ENCODE measurements at places on chromosomes 5 and 9.

GRCh38 chr9:36842560-36843530, 191.2 kb downstream of the PAX5 start:
- DNase-seq: no peak

GRCh38 chr9:125472926-125473701, 211.5 kb downstream of the GAPVD1 start:
- DNase-seq: no peak

- no peak for DNase-seq
These were observed 37.3 kb downstream of the CFAP77 start for GRCh38 chr9:132447346-132447745.

DNA sequence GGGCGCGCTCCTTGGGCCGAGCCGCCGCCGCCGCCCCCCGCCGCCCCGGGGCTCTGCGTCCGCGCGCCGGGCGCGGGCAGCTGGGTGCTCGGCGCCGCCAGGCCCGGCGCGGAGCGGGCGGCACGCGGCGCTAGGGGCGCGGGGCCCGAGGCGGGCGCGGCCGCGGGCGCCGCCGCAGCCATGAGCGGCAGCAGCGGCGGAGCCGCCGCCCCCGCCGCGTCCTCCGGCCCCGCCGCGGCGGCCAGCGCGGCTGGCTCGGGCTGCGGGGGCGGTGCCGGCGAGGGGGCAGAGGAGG, 351 bp downstream of the TRIO start:
- no peak for DNase-seq

DNA sequence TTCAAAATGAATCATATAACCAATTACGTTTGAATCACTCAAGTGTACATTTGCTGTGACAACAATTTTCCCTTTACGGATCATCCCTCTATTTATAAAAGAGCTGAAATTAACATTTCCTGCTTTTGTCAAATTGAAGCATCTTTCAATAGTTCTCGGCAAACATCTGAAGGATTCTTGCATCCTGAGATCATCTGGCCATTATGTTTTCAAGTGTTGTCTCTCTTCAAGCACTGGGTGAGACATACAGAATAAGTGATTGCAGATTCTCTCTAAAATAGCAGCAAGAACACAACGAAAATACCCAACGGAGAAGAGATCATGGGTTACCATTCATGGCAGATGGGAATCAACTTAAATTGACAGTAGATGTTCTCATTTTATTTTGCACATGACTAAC, 283.4 kb upstream of the GRAMD2B start:
- no peak for DNase-seq

DNA sequence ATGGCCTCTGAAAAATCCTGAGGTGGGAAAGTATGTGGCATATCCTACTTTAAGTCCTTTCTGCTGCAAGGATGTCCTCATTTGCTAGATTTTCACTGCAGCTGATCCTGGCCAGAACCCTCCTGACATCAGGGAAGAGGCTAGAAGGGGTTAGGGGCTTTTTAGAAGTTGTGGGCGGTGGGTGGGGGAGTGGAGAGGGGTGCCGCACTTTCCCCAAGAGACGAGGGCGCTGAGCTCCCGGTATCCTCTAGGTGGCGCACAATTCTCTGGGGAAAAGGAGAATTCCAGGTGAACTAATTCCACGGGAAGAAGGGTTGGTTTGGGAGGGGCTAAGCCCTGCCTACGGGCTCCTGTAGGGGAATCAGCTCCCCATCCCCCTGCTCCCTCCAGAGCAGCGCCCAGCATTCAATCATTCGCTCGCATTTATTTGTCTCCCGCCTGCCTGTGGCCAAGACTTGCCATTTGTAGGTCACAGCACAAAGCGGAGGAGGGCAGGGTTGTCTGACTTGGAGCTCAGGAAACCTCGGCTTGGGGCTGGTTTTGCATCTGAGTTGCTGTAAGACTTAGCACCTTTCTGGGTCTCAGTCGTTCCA, 42.9 kb upstream of the HAND1 start:
- DNase-seq: no peak

DNA sequence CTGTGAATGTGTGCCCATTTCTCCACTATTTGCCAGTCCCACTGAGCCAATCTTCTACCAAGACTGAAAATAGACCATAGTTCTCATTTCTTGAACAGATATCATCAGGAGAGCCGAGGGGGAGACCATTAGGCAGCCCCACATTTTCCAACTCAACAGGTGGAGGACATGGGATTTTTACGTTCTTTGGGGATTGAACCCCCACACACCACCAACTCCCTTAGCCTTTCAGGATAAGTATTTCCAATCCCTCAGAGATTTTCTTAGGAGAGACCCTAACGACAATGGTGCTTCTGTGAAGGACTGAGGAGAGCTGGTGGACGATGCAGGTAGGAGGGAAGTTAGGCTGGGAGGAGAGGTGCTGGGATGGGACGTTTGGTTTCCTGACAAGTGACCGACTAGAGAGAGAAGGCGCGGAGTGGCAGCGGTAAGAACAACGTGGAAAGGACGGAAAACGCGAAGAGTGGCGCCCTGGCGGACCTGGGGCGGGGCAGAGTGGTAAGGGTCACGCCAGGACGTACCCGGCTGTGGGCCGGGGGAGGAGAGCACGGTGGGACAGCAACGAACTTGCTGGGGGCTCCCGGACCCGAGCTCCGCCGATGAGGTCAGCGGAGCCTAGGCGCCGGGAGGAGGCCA, 681 bp upstream of the CHSY3 start:
- no peak for DNase-seq

- DNase-seq: no peak
These were observed 57.9 kb downstream of the PTCD2 start for GRCh38 chr5:72377910-72378638.

DNA sequence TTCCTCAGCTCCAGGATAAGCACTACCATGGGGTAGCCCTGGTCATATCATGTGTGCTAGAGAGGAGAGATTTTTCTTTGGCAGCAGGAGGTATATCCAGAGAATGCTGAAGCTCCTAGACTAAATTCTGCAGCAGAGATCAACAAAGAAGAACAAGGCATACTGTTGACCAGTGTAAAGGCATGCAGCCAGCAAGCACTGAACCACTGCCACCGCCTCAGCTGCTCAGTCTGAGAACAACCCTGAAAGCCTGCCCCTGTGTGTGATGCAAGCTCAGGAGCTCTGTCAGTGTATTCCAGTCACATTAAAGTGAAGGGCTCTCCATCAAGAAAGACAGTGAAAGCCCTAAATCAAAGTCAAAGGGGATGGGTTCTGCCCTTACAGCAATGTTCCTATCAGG, 439.5 kb upstream of the CD180 start:
- DNase-seq: no peak

GRCh38 chr5:134132372-134133187, 18.1 kb downstream of the TCF7 start:
- peak; percentile 51 for DNase-seq

DNA sequence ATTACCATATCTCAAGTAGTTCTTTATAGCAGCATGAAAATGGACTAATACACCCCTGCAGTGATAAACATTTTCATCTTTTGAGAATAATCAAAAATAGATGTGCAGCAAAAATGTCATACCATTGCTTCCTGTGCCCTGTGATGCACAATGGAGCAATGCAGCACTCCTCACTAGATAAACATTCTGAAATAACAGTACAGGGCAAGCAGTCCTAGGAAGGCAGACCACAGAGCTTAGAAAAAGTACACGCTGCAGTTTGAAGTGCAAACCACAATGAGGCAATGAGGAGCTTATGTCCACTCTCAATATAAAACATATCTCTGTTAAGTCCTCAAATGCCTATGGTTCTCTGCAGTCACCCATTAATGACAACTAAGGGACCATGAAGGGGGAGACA, 367.6 kb downstream of the PDE4D start:
- DNase-seq: no peak

- DNase-seq: no peak
These were observed 13.9 kb downstream of the ENC1 start for GRCh38 chr5:74626386-74627222.

DNA sequence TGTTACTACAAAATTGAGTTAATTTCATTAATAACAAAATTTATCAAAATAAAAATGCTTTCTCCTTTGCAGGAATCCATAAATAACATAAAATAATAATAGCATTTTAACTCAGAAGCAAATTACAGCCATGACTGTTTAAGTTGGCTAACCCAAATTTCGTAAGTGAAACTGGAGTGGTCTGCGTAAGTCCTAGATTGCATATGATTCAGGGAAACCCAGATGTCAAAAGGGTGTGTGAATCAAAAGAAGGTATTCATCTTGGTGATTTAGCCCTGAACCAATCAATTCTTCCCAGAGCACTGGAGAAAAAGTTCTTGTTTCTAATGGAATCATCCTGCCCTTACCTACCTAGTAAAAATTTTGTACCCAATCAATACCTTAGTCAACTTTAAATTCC, 547.6 kb downstream of the RAB3C start:
- DNase-seq: no peak

DNA sequence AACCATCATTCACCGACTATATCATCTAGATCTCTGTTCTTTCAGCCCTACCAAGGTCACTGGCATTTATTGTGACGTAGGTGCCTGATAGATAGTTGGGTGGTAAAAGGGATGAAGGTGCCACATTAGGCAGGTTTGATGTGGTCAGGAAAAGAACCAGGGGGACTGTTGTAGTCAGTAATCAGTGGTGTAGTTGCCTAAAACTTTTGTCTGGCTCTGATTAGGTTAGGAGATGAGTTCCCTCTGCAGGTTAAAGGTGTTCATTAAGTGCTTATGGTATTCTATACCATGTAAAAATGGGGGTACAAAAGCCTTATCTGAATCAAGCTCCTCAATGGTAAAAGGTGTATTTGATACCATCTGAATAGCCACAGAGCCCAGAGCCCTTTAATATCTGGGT, 55.6 kb downstream of the KCNN2 start:
- DNase-seq: no peak
